ENCODE measurements at places on chromosomes 4 and X. TPM values are rescaled to one million over a fixed set of nuclear protein-coding genes. Genes with fewer than 3 reads are reported as not detected.

- no peak for DNase-seq
Measured at GRCh38 chr4:123924536-123924935, 527.9 kb downstream of the SPRY1 start.

DNA sequence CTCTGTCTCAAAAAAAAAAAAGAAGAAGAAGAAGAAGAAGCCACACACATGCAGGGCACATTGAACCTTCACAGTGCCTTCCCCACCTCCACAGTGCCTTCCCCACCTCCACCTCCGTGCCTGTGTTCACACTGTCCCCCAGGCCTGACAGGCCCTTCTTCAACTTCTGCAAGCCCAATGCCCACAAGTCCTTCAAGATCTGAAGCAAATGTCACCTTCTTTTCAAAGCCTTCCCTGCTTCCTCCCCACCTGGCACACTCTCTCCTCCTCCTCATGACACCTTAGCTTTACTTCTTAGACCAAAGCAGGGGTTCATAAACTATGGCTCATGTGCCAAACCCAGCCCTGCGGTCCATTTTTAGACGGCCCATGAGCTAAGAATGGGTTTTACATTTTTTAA, 19.9 kb downstream of the ELF4 start:
- no peak for DNase-seq

- peak; percentile 17 for DNase-seq
Measured at GRCh38 chr4:109294006-109294405, 8.5 kb downstream of the COL25A1 start.

DNA sequence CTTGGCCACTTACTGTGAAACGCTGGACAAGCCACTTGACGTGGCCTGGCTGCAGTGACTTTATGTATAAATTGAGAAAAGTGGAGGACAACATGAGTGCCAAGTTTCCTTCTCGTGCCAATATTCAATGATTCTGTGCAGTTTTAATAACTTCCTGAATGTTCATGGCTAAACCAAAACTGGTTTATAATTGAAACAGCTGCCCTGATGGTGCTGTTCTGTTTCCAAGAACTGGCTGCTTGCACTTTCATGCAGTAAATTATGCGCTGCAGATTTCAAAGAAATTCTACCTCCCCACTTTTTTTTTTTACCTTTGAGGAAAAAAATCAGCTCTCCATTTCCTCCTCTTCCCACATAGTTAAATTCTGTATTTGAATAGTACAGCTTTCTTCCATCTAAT, 205.2 kb upstream of the CASK start:
- DNase-seq, result no peak

- no peak for DNase-seq
Measured at GRCh38 chr4:185426960-185427688, 1.4 kb upstream of the UFSP2 start.

DNA sequence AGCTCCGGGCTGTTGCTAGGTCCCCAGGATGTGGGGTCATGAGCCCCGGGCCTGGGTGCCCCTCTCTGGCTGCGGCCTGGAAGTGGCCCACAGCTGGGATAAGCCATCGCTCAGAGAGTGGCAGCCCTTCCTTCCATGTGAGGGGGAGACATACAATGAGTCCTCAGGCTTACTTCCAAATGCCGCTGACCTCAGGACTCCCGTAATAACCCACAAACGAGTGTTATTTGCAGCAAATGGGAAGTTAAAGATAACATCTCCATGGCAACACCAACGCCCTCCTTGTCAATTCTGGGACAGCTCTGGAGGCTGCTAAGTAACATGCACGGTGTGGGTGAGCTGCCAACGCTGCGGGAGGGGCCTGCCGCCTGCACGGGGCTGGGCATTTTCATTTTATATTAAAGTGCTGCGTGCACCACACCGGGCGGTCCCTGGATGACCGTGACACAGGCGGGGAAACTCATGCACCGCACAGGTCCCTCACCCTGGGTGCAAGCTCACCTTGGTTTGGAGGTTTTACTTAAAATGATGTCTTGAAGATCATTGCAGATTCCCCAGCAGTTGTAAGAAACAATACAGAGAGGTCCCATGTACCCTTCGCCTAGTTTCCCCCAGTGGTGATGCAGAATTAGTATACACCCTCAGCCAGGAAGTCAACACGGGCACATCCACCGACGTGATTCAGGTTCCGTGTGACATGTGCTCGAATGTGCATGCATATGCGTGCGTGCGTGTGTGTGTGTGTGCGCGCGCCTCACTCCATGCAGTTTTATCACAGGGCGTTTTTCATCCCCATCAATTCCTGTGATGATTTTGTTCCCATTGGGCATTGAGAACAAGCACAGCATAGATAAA, 79.4 kb downstream of the ABLIM2 start:
- DNase-seq, result peak; percentile 44

- DNase-seq, result no peak
Measured at GRCh38 chr4:114249976-114250375, 270.5 kb upstream of the ARSJ start.

GRCh38 chrX:19798423-19798822, 89.0 kb downstream of the SH3KBP1 start:
- DNase-seq, result no peak

DNA sequence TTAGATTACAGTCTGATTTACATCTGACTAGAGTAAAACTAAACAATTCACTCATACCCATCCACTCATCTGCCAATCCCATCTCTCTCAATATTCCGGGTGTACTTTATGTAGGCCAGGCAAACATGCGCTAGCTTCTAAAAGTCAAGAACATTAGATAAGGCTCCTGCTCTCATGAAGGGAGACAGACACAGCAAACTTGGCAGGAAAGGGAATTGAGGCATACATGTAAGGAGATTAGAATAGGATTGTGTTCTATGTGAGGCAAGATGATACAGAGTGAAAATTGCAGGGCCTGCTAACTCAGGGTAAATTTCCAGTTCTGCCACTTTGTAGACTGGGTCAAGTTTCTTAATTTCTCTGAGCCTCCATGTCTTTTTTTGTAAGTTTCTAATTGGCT, 135.8 kb downstream of the CDS1 start:
- DNase-seq, result no peak

- no peak for DNase-seq
Measured at GRCh38 chr4:90503677-90504076, 376.5 kb downstream of the CCSER1 start.

DNA sequence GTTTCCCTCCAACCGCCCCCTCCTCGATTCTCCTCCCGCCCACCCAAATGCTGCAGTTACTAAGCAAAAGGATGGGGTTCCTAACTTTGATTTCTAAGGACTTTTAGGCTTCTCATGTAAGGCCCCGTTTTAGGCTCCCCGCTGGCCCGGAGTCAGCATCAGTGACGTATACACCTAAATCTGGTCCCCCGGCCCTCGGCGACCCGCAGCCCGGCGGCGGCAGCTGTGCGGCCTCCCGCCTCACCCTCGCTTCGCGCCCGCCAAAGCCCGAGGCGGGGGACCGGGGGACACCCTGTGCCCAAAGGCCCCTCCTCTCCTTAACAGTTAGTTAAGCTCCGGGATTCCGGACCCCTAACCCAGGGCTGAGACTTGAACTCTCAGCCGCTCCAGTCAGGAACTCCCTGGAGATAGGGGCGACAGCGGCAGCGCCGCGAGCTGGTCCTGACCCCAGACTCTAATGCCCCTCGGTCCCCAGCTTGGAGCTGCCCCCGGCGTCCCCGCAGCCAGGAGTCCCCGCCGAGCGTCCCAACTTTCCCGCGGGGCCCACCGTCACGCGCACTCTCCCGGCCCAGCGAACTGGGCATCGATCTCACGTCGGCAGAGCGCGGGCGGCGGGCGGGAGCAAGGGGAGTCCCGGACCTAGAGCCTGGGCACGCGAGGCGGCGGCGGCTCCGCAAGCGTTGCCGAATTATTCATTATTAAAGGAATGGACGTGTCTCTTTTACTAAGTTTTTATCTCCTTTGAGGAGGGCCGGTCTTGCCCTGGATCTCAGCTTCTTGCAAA, 1.5 kb upstream of the NR3C2 start:
- peak; percentile 61 for DNase-seq

GRCh38 chr4:48295116-48295515, 25.5 kb upstream of the TEC start:
- DNase-seq, result no peak

DNA sequence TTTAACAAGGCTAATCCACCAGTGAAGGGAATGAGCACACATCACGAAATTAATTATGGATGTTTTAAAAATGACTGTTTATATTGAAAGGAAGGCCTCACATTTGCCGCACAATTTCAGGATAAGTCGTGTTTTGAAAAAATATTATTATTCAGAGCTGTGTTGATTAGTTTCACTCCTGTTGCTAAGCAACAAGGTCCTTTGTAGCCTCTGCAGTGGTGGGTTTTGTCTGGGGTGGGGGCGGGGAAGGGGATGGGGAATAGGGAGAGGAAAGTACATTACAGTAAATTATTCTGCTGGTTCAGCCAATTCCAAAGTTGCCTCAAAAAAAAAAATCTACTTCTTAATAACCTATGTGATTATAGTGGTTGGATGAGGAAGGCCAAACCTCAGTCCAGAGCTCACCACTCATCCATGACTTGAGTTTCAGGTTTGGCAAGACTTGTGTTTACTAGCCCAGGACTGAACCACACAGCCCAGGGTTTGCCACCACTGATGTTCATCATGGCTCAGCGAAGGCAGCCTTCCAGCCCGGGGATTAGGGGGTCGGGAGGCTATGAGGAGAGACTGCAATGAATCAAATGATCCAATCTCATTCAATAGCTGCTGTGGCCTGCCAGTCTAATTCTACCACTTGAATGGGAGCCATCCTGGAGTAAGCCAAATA, 162.5 kb upstream of the ATP6AP2 start:
- DNase-seq, result no peak

GRCh38 chr4:80305466-80305865, 30.1 kb upstream of the CFAP299 start:
- no peak for DNase-seq

GRCh38 chr4:155392481-155393184, 15.9 kb upstream of the MAP9 start:
- no peak for DNase-seq

- peak; percentile 79 for DNase-seq
Measured at GRCh38 chr4:139603576-139604410, 47.8 kb upstream of the SETD7 start.

PRR32 gene
- not detected for total RNA-seq

NAT8L gene
- under 0.01 TPM for total RNA-seq

SEL1L3 gene
- total RNA-seq, result 91.2 TPM

RHOXF2B gene
- not detected for total RNA-seq

CCKAR gene
- total RNA-seq, result not detected

DMRTC1 gene
- not detected for total RNA-seq

FMR1NB gene
- not detected for total RNA-seq

RASGEF1B gene
- 0.33 TPM for total RNA-seq

TNIP2 gene
- total RNA-seq, result 119 TPM
